ENCODE measurements at places on chromosomes 13 and 19.

DNA sequence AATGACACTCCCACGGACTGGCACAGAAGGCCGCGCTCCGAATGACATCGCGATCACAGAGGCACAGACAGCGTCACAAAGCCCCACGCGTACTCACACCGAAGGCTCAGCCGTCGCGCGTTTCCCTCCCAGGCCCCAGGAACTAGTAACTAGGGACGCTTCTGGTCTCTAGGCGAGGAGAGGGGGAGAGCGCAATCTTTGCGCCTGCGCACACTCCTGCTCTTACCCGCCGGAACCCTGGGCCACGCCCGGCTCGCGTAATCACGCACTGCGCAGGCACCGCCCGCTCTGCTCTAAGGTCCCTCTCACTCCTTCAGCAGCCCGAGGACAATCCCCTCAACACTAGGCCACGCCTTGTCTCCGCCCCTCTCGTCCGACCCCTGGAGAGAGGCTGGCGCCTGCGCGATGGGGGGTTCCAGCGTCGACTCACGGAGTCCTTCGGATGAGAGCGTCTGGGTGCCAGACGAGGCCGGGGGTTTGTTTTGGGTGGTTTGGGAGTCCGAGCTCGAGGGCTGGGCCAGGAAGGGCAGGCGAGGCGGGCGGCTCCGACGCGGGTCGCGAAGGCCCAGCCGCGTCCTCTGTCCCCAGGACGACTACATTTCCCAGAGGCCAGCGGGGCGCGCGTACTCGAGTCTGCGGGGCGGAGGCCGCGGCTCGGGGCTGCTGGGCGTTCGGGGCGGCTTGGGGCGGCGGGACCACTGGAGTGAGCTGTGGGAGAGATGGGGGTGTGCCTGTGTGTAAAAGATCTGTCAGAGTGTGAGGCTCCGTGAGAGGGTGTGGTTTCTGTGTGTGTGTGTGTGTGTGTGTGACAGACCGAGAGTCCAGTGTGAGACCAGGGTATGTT is at the start of gene ZNF471:
Gene ZNF471 (plus strand): TSS at position 410 of the 844 bp plus-strand sequence. CDS start 3,717 bp downstream, outside the sequence.
- DNase-seq, result peak; percentile 58

DNA sequence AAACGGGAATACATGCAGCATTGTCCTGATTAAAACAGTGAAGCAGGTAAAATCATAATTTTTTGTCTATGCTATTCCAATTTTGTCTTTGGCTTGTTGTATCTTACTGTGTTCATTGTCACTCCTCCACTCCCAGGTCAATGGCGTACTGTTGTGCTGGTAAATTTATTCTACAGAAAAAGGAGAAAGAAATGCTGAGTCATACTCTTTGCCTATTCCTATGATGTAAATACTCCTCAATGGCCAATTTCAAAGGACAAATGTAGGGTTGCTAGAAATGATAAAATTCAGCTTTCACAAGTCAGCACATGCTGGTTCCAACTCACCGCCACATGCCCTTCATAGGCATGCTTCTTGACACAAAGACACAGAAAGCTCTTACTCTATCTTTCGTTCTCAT is 694.4 kb upstream of the PCDH20 start:
- DNase-seq, result no peak

- no peak for DNase-seq
Observed at GRCh38 chr19:36100476-36100875, 10.5 kb upstream of the OVOL3 start.

DNA sequence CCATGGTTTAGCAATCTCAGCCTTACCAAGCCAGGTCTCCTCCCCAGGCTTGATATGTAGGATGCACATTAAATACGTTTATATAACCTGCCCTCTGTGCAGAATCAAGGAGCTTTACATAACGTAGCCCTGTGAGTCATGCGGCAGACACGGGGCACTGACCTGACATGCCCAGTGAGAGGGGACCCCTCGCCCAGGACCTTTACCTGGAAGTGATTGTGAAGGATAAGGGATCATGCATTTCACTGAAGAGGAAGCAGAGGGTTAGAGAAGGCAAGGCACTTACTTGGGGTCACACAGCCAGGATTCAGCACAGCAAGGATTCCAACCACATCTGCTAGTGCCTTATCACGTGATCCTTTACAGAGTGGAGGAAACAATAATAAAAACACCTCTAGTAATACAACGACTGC is 18.9 kb upstream of the FOSB start:
- no peak for DNase-seq
